Activated naive CD4-positive, alpha-beta T cell treated with anti-CD3 and anti-CD28 coated beads, Interleukin-2, amount 10 ng/mL, durations not matched to agents 7 days and 5 days (primary cell): ENCODE measurements at places on chromosomes 2 and 18.

- no peak for DNase-seq
Measured at GRCh38 chr2:174003720-174004695, 38.8 kb upstream of the SP3 start.

DNA sequence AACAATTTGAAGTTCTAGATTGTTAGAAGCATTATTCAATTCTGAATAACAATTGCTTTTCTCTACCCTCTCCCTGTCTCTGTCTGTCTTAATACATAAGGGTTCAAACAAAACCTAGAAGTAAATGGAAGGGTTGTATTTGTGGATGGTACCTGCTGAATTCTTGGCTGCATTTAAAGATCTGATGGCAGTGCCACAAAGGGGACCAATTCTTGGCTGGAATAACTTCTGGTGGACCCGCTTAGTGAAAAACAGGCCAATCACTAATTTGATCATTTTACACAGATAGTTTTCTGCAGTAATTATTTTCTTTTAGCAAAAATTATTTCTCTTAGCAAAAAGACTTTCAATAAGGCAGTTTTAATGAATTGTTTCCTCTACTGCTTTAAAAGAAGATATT, 353.5 kb downstream of the MYCN start:
- DNase-seq: no peak

- DNase-seq: no peak
Measured at GRCh38 chr18:76420898-76421684, 74.0 kb downstream of the ZNF516 start.

- DNase-seq: no peak
Measured at GRCh38 chr2:20073460-20073859, 22.0 kb upstream of the LAPTM4A start.

- DNase-seq: no peak
Measured at GRCh38 chr18:55499526-55499925, 88.5 kb downstream of the TCF4 start.

- no peak for DNase-seq
Measured at GRCh38 chr18:48354746-48355260, 54.4 kb downstream of the ZBTB7C start.

DNA sequence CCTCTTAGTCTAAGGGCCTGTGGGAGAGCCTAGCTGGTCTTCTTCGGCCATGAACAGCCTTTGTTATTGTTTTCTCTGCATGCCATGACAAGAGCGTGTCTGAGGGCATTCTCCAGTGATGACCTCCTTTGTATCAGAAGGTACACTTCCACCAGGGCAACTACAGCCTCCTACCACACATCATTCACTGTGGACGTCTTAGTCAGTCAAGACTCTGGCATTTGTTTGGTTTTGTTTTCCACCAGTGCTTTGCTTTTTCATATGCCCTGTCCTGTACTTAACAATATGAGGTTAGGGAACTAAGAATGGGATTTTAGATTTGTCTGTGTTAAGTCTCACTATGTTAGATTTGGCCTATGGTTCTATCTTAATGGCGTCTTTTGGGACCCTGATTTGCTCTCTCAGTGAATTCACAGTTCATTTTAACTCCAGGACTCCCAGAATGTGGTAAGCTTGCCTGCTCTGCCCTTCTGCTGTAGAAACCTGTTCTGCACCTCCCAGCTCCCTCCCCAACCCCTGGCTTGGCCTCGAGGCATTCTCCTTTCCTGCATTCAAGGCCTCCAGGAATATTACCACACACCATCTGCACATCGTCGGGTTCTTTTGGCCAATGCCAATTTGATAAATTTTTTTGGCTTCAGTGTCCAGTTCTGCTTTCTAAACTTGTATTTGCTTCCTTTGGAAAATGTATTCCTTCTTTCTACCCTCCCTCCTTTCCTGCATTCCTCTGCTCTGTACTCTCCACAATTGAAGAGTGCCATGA, 42.8 kb upstream of the IL1R1 start:
- DNase-seq: no peak

DNA sequence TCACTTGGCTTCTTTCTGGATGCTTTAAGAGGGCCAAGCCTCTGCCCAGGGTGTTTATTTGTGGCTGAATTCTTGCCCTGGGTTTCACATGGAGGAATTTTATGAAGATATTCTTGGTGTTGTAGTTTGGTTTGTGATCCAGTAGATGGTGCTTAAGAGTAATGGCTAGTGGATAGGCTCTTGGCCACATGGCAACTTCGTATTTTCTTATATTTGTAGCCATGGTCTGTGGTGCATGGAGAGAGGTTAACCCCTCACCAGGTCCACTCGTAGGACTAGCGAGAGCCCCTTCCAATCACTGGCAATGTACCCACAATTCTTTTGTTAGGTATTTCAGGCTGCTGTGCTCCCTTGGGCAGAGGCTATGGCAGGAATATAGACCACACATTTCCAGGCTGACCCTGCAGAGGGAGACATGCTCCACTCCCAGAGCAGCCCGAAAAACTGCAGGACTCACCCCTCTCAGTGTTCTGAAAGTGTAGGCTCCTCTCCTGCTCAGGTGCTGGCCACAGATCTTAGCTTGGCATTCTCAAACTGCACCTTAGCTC, 582.1 kb upstream of the SETBP1 start:
- no peak for DNase-seq

- no peak for DNase-seq
Measured at GRCh38 chr2:182319556-182320505, 107.0 kb downstream of the PDE1A start.

DNA sequence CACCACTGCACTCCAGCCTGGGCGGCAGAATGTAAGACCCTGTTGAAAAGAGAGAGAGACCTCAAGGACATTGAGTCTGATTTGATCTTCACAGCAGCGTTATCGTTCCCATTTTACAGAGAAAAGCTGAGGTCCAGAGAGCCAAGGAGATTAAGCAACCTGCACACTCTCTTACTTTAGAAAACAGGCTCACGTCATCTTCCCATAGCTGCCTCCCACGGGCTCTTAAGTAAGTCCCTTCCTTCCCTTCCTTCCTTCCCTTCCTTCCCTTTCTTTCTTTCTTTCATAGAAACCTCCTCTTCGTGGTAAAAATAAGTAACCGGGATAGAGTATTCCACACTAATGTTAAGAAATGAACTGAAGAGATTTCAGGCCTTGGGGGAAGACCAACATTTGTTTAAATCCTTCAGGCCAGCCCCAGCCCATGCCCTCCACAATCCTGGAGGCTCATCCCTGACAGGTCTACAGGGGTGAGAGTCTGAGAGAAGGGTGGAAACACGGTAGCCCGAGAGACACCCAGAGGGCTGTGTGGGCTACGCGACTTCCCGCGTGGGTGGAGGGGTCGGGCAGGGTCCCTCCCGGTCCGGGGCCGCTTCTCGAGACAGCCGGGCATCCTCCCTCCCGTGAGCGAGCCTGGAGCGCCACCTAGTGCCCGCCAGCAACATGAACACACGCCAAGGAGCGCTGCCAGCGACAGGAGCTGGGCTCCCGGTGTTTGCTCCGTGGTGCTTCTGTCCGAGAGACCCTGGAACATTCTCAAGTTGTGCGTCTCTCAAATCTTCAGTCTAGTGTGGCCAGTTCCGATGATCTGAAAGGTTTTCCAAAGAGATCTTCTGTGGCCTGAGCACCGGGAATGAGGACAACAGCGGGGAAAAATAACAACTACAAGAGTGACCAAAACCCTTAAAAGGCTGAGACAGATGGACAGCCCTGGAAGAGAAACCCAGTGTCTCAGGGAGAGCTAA, 160.3 kb downstream of the INO80D start:
- DNase-seq: peak; percentile 78

GRCh38 chr2:231296401-231296974, 98.1 kb downstream of the ARMC9 start:
- DNase-seq: no peak

- peak; percentile 60 for DNase-seq
Measured at GRCh38 chr2:10378189-10378588, 69.9 kb downstream of the ODC1 start.

DNA sequence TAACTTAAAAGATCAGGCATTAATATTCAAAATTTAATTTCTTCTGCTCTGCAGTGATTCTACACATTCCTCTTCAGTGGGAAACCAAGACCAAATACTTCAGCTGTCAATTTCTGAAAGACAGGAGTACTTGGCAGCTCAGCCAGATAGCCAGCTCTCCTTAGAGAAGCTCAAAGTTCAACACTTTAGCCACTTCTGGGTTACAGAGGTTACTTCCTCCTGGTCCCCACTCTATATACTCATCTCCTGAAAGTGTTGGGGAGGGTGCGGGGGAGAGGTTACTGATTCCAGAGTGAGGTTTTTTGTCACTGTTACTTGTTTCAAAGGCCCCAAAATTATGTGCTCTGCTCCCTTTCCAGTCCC, 4.1 kb downstream of the CYTIP start:
- peak; percentile 59 for DNase-seq

GRCh38 chr2:57881998-57882888, 164.4 kb upstream of the VRK2 start:
- no peak for DNase-seq

- no peak for DNase-seq
Measured at GRCh38 chr2:166240387-166241313, 112.8 kb upstream of the SCN1A start.

GRCh38 chr2:240447331-240447730, 11.9 kb downstream of the GPC1 start:
- no peak for DNase-seq

DNA sequence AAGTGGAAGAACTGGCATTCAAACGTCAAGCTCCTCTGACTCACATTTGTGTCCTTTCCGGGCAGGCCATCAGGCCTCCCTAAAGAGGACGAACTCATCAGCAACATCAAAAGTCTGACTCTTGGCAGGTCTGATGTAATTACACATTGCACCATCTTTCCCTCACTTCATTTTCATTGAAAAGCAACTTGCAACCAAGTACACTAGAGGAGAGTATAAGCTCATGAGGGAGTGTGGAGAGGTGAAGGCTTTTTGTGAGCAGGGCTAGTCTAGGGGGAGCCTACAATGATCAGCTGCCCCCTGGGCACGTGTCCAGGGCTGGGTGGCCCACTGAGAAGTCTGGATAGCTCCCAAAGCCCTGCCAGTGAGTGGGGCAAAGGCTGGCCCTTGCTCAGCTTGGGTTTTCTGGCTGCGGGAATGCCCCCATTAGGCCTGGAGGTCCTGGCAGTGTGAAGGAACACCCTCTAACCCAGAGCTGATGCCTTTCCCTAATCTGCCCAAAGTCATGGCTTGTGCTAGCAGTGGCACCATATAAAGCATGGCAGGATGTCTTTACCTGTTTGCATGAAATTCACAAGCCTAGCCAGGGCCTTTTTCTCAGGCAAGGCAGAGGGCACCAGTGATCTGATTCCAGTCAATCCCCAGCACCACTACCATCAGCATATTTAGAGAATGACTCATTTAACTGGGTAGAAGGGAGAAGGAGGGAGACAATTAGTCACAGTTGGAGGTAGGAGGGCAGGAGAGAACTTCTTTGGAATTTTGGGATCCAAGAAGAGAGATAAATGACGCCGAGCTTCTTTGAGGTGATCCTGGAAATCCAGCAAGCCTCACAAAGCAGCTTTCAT, 8.5 kb upstream of the DAW1 start:
- DNase-seq: no peak

GRCh38 chr2:38037757-38038621, 38.0 kb downstream of the CYP1B1 start:
- no peak for DNase-seq

- peak; percentile 42 for DNase-seq
Measured at GRCh38 chr2:173076581-173077345, 1.1 kb downstream of the MAP3K20 start.

- no peak for DNase-seq
Measured at GRCh38 chr18:2518473-2518872, 52.8 kb downstream of the METTL4 start.

GRCh38 chr2:33318456-33318855, 158.0 kb upstream of the RASGRP3 start:
- DNase-seq: no peak

DNA sequence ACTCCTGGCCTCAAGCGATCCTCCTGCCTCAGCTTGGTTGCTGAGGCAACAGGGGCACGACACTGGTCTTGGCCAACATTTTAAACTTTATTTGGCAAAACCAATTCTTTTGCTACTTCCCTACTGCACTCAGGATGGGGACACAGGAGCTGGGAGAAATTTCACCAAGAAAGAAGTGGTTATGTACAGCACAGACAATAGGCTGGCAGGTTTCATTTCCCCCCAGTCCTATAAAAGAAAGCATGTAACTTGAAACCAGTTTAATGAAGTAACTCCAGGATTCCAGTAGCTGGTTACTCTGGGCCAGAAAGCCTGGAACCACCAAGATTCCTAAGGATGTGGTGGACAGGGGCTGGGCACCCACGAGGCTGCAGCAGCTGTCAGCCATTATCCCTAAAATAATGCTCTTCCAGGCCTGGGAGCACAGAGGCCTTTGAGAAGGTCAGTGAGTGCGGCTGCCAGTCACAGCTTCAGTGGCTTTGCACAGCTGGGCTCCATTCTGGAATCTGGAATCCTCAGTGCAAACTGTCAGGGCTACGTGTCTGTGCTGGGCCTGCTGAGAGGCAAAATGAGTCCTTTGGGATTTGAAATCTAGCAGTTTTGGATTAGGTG, 142.3 kb upstream of the ITGA6 start:
- no peak for DNase-seq

GRCh38 chr18:21741312-21741561, 645 bp downstream of the MIB1 start:
- DNase-seq: no peak

DNA sequence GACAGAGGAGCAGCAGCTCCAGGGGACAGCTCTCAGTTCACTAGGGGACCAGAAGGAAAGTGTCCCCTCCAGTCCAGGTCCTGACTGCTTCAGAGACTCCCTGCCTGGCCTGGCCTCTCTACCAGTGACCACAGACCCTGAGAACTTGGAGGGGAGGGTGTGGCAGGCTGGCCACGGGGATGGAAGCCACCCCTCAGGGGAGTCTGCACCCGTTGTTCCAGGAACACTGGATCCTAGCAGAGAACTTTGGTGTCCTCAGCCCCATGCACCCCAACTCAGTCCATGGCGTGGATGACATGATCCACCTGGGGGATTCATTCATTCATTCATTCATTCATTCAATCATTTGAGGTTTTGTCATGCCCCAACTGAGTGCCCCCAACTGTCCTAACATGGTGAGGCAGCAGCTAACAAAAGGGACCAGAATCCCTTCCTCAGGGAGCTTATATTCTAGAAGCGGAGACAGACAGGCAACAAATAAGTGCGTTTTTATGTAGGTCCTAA, 31.9 kb downstream of the MYO7B start:
- no peak for DNase-seq

DNA sequence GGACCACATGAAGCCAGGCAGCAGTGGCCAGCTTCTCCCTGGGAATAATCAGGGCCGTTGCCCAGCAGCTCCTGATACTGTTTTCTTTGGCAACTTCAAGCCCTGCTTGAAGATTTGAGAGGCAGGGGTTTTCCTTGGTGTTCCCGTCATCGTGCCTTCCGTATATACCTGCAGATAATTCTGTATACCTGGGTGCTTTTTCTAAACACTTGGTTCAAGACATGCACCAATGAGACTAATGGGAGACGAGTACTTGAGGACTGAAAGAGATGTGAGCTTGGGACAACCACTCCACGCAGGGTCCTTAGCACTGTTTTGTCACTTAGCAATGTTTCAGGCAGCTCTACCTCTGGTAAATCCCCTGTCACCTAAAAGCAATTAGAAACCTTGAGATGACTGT, 118.8 kb downstream of the RTN4 start:
- no peak for DNase-seq

- DNase-seq: no peak
Measured at GRCh38 chr2:62596061-62596921, 90.3 kb upstream of the TMEM17 start.
